ENCODE measurements at places on chromosomes 4 and X. TPM values are rescaled to one million over a fixed set of nuclear protein-coding genes. Genes with fewer than 3 reads are reported as not detected.

The FHL1 gene
- total RNA-seq: 67.9 TPM

The ALAS2 gene
- not detected for total RNA-seq

The DMRTC1 gene
- 0.31 TPM for total RNA-seq

The LEF1 gene
- 0.54 TPM for total RNA-seq

The ALG13 gene
- 50.0 TPM for total RNA-seq

The SAT1 gene
- 173 TPM for total RNA-seq

GRCh38 chr4:116389139-116389538 is 696.2 kb downstream of the TRAM1L1 start:
- DNase-seq: no peak

DNA sequence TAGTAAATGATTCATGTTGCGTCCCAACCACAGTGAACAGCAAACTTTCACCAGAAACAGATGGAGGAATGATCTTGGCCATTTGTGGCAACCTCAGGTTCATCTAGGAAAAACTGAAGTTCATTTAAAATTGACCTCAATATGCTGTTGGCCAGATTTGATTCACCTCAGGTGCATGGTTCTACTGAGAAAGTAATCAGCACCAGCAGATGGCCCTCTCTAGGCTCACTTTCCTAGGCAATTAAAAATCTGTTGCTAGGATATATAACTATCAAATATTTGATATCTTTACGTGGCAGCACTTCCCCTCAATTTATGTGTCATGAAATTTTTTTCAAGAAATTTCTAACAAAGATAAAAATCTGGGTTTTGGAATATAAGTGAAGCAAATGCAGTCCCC is 344.7 kb downstream of the GALNTL6 start:
- no peak for DNase-seq

- no peak for DNase-seq
Measured at GRCh38 chrX:151692825-151693224, 2.4 kb upstream of the PRRG3 start.

DNA sequence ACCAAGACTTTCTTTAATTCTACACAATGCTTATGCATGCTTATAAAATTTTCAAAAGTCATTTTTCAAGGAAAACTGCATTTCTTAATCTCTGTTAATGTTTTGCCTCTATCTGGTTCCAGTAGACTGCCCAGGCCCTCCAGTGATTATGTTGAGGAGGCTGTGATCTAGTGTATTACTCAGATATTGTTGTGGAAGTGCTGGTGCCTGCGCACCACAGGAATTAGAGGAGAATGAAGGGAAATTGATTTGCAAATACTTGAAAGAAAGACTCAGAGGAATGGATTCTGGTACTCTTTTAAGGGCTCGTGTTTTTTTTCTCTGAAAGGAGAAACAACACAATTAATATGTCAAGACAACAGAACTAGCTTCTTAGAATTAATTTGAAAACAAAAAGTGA is 1015.1 kb downstream of the RPA4 start:
- DNase-seq: no peak

- no peak for DNase-seq
Measured at GRCh38 chr4:40114206-40114605, 57.6 kb downstream of the N4BP2 start.

- DNase-seq: no peak
Measured at GRCh38 chr4:41058426-41058825, 155.9 kb downstream of the APBB2 start.

DNA sequence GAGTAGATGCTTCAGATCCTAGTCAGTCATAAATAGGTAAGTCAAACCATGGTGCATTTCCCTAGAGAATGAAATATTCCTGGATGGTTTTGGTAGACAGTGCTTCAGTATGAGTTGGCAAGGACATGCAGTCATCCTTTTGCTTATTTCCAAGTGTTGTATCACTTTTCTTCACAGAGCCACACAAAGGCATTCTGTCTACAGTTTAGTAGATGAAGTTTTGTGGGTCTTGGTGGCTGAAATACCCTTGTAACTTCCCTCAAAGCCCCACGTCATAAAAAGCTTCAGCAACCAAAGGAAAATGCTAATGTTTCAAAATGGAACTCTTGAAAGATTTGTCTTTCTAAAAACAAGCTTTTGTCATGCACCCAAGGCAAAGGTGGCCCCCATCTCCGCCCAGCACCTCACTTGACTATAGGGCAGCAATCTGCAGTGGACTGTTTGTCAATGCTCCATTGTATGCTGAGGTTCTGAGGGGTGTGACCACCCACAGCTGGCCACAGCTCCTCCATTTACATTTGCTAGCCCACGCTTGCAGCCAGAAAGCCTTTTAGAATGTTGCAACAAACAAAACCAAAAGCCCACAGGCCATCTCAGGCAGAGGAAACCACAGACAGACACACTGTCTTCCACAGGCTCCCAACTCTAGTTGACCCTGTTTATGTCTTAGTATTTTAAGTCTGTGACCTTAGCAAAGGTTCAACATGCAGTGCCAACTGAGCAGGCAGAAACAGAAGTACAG is 87.1 kb upstream of the FAM9C start:
- no peak for DNase-seq

GRCh38 chr4:138334346-138335016 is 92.3 kb upstream of the SLC7A11 start:
- DNase-seq: no peak

DNA sequence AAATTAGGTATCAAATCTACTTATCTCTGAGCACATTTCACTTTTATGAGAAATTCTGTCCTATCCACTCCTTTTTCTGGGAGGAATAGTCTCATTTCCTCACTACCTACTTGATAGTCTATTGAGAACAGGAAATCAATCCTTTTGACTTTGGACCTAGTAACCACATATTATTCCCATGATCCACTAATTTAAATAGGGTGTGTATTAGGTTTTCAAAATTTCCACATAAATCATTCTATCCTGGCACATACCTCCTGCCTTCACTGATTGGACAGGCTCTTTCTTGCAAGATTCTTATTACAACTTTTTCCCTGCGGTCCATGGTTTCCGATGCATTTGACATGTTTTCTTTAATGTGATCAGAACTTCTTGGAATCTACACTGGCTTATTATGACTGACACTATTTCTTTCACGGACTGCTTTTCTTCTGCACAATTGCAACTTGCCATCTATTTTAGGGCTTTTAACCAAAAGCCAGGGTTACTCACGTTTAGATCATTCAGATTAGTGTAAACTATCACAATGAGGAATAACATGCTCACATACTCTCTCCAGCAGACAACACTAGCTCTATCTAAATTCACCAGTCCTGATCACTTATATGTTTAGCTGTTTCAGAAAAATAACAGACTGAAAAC is 419.9 kb upstream of the SLIT2 start:
- DNase-seq: no peak

DNA sequence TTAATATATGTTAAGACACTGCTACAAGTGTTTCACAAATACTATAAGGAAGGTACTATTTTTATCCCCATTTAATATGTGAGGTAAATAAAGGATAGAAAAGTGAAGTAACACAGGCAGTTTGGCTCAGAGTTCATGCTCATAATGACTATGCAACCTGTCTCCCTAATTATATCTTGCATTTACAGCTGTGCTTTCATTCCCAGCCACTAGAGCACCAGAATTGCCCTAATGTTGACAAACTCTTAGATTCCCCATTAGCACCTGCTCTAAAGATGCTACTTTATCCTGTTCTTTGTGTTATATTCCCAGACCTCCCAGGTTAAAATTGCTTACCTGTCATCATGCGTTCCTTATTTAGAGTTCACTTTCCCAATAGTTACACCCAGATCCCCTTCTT is 833.6 kb downstream of the CCSER1 start:
- DNase-seq: no peak

- DNase-seq: no peak
Measured at GRCh38 chr4:189804894-189805293, 135.8 kb upstream of the FRG1 start.

- DNase-seq: no peak
Measured at GRCh38 chrX:118499295-118499694, 3.7 kb downstream of the DOCK11 start.

GRCh38 chr4:40825014-40825838 is 75.5 kb downstream of the NSUN7 start:
- no peak for DNase-seq

- no peak for DNase-seq
Measured at GRCh38 chr4:59457576-59457975, 1742.5 kb upstream of the ADGRL3 start.

DNA sequence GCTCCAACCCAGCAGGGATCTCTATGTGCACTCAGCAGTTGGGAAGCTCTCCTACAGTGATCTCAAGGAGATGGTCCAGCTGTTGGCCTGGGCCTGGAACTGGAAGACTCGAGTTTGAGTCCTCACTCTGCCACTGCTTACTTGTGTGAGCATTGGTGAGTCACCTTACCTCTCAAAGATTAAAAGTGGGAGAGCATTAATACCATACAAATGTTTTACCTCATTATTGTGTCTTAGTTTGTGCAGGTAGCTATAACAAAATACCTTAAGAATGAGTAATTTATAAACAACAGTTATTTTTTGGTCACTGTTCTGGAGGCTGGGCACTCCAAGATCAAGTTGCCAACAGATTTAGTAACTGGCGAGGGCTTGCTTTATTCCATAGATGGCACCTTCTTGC is 21.4 kb upstream of the ZNF827 start:
- no peak for DNase-seq

- DNase-seq: no peak
Measured at GRCh38 chr4:41514169-41514568, 23.8 kb upstream of the LIMCH1 start.

- DNase-seq: no peak
Measured at GRCh38 chrX:44352758-44353157, 9.3 kb upstream of the EFHC2 start.

DNA sequence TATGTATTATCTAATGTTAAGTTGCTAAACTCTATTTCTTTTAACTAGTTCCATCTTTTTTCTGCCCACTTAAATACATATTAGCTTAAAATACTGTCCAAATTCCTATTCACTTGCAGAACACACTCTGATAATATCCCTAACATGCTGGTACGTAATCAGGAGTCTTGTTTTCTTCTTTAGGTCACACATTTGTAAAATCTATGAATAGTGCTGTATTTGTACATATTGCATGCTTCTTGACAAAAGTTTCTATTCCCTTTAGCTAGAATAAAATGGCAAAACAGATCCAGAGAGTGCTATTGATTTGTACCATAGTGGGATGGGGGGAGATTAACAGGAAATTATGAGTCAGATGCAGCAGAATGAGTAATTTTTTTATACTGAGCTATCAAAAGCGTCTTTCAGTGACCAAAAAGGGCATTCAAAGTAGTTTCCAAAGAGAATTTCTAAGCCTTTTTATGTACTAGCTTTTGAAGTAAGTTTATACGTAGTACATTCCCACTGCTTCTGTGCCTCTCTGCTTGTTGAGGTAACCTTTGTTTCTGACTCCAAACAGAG is 126.5 kb downstream of the PTPN13 start:
- no peak for DNase-seq

GRCh38 chrX:125711103-125711502 is 391.4 kb downstream of the TEX13C start:
- no peak for DNase-seq

DNA sequence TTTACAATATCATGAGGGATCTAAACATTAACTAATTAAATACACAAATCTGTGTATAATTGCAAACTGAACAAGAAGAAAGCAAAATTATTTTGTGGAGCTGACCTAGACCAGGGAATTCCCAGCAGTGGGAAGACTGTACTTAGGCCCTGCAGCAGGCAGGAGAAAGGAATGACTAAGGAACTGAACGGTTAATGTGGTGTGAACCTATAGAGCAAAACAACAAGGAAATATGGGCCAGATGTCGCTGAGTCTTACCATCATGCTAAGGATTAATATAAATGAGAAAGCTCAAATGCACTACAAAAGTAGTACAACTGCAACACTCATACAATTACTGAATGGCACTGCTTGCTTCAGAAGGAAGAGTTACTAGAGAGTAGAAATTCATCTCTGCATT is 120.3 kb upstream of the ATXN3L start:
- no peak for DNase-seq

- no peak for DNase-seq
Measured at GRCh38 chr4:5931526-5931925, 38.6 kb upstream of the CRMP1 start.

DNA sequence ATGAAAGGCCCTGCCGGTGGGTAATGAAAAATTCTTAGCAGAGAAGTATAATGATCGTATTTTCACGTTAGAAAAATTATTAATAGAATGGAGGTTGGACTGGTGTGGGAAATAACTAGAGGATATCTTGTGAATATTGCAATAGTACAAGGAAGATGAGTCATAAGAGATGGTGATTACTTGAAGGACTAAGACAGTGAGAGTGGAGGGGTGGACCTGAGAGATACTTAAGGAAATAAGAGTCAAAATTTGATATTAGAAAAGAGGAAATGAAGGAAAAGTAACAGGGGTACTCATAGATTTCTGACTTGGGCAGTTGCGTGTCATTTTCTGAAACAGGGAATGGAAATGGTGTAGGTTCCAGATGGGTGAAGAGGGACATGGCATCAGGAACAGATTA is 1.7 kb upstream of the USP53 start:
- no peak for DNase-seq

GRCh38 chr4:186587416-186588018 is 32.1 kb upstream of the MTNR1A start:
- peak; percentile 12 for DNase-seq
